ENCODE measurements at places on chromosomes 3 and 15.

DNA sequence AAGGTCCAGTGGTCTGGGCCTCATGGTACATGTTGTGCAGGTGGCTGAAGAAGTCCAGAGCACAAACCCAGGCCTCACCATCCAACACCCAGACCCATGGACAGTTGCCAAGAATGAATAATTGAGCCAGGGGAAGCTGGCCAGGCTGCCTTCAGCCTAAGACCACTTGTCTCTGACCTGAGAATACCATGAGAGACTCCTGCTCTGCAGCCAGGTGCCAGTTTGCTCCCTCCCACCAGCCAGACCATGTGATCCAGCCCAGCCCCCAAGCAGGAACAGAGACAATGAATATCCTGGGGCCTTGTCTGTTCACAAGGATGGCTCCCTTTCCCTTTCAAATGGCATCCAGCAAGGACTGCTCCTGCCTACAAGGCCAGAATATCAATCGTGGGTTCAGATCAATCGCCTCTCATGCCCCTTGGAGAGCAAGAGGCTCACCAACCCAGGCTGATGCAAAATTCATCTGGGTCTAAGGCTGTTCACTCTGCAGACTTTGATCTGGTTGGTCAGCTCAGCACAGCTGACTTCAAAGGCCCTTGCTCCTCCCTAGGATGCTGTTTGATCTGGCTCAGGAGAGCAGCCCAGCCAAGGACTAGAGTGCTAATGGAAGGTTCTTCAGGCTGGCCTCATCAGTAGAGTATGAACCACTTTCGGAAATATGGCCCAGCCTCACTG is 13.4 kb downstream of the TRAIP start:
- DNase-seq, result peak; percentile 31

- no peak for DNase-seq
Measured at GRCh38 chr3:100086401-100086800, 27.9 kb downstream of the FILIP1L start.

GRCh38 chr3:17398959-17399551 is 343.4 kb downstream of the TBC1D5 start:
- no peak for DNase-seq

GRCh38 chr3:108342837-108343486 is 46.6 kb downstream of the HHLA2 start:
- DNase-seq, result no peak

GRCh38 chr3:42336103-42336502 is 70.1 kb upstream of the CCK start:
- DNase-seq, result no peak

- no peak for DNase-seq
Measured at GRCh38 chr15:23385886-23386430, 31.4 kb downstream of the GOLGA8S start.

DNA sequence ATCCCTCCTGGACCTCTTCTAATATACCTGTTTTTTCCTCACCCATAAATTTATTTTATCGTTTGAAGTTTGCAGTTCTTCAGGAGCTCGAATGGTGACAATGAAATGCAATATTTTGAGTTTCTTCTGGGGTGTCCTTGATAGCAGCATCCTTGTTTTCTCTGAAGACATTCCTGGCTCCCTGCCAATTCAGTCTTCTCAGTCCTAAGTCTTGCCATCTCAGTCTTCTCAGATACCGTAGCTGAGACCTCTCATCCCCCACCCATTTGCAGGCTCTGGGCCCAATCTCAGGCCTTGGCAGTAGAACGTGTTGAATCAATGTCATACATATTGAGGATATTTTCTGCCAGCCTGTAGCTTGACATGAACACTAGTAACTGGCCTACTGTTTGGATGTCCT is 140.9 kb downstream of the NECTIN3 start:
- DNase-seq, result no peak

Measured in NCI-H2029 (cell line).